ENCODE measurements at places on chromosomes 6 and 20. TPM values are rescaled to one million over a fixed set of nuclear protein-coding genes. Genes with fewer than 3 reads are reported as not detected.

CDS2 gene
- 48.7 TPM for polyA plus RNA-seq

XKR7 gene
- polyA plus RNA-seq: not detected

MRPS18A gene
- polyA plus RNA-seq: 41.0 TPM

RIN2 gene
- polyA plus RNA-seq: 60.8 TPM

NMBR gene
- polyA plus RNA-seq: 0.15 TPM

HAO1 gene
- polyA plus RNA-seq: not detected

CEP250 gene
- 16.8 TPM for polyA plus RNA-seq

DEFB125 gene
- not detected for polyA plus RNA-seq

MMP24 gene
- polyA plus RNA-seq: 0.45 TPM

GJA10 gene
- polyA plus RNA-seq: not detected

GRM1 gene
- 0.01 TPM for polyA plus RNA-seq

SCGN gene
- not detected for polyA plus RNA-seq

THBS2 gene
- 95.8 TPM for polyA plus RNA-seq

FLRT3 gene
- polyA plus RNA-seq: 2.2 TPM

- DNase-seq: no peak
Measured at GRCh38 chr6:106508834-106509233, 120.5 kb downstream of the RTN4IP1 start.

GRCh38 chr6:150969901-150970300, 104.4 kb downstream of the MTHFD1L start:
- DNase-seq: no peak

DNA sequence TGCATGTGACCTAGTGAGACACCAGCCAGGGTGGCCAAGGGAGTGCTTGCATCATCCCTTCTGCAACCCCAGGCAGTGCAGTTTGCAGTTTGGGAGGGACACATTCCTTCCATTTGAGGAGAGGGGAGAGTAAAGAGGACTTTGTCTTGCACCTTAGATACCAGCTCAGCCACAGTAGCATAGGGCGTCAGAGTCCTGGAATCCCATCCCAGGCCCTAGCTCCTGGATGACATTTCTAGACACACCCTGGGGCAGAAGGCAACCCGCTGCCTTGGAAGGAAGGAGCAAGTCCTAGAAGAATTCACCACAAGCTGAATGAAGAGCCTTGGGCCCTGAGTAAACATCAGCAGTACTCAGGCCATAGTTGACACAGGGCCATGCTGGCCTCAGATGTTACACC, 680.4 kb upstream of the IMPG1 start:
- no peak for DNase-seq

GRCh38 chr6:130620338-130620781, 206.8 kb upstream of the SMLR1 start:
- no peak for DNase-seq

- no peak for DNase-seq
Measured at GRCh38 chr6:26109772-26110171, 22.5 kb downstream of the HFE start.

DNA sequence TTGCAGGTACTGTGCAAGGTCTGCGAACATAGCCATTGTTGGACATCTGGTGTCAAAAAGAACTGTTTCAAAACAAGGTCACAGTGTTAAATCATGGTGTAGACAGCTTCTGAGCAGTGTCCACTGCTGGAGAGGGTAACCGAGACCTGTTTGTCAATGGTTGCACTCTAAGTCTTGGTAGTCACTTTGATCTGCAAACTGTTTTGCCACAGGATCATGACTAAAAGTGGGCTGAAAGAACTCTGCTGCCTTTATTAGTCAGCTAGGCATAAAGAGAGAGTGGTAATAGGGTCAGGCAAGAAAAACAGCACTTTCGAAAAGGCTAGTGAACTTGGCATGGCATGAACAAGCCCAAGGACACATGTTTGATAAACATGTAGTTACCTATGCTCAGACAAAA, 552.3 kb upstream of the CITED2 start:
- DNase-seq: no peak

- no peak for DNase-seq
Measured at GRCh38 chr6:133893946-133894345, 5.0 kb downstream of the TCF21 start.

- no peak for DNase-seq
Measured at GRCh38 chr6:82275686-82276085, 28.1 kb upstream of the IBTK start.

DNA sequence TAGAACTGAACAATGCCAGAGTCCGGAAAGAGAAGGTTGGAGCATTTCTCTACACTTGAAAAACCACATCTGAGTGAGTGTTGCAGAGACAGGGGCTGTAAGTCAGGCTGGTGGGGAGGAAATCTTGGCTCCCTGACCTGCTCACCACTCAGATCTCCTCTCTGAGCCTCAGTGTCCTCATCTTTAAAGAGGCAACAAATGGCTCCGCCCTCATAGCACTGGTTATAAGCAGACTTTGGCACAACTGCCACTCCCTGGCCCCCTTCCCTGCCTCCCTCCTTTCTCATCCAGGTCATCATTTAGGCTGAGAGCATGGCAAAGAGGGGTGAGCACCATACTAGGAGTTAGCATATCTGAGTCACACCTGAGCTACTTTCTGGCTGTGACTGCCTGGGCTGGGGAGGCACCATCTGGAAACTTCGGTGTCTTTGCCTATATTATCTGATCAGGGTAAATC, 10.6 kb downstream of the SIRPG start:
- no peak for DNase-seq

DNA sequence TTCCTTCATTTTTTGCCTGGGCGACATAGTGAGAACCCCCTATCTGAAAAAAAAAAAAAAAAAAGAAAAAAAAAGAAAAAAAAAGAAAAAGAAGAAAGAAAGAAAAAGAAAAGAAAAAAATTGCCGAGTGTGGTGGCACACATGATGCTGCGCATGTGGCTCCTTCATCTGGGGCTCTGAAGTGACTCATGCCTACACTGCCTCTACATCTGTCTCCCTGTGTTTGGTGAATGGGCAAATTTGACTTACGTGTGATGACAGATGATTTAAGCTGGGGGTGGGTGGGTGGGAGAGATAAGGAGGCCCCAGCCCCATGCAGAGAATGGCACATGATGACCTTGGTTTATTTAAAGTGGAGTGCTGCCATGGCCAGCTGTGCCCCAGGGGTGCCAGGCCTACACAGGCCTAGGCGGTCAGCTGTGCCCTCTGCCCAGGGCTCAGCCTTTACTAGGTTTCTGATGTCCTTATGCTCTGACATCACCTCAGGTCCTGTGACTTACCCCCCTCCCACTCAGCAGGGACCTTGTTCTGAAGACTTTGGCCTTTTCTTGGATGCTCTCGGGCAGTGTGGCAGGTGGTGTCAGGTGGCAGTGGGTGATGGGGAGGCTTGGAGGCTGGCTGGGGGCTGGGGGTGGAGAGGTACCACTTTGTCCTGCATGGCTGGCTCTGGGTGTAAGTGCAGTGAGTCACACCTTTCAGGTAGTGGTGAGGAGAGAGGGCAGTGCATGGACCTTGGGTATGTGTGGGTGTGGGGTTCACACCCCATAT, 41.1 kb downstream of the VEGFA start:
- DNase-seq: no peak

DNA sequence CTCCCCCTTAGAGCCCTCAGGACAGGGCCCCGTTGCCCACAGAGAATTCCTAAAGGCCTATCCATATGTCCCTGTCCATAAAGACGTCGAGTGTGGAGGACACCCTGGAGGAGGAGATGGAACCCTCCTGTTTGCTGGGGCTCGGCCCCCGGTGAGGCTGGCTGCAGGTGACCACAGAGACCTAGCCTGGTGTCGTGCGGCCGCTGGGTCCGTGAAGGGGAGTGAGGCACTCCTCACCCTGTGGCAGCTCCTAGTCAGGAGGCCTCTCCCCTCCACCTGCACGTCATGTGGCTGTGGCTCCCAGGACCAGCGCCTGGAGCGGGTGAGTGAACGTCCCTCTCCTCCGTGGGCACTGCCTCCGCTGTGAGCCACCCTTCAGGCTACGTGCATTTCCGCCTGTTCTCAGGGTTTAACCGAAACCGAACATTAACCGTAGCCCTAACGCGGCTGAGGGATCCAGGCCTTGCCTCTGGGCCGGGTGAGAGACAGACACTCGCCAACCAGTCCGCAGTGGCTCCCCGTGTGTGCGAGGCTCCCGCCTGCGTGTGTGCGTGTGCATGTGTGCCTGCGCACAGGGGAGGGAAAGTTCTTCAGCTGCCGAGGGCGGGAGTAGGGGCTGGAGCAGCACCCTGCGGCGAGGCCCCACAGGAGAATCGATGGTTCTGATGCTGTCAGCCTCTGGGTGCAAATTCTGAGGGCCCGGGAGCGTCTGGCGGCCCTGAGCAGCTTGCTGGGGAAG, 5.9 kb upstream of the TCEA2 start:
- DNase-seq: no peak

DNA sequence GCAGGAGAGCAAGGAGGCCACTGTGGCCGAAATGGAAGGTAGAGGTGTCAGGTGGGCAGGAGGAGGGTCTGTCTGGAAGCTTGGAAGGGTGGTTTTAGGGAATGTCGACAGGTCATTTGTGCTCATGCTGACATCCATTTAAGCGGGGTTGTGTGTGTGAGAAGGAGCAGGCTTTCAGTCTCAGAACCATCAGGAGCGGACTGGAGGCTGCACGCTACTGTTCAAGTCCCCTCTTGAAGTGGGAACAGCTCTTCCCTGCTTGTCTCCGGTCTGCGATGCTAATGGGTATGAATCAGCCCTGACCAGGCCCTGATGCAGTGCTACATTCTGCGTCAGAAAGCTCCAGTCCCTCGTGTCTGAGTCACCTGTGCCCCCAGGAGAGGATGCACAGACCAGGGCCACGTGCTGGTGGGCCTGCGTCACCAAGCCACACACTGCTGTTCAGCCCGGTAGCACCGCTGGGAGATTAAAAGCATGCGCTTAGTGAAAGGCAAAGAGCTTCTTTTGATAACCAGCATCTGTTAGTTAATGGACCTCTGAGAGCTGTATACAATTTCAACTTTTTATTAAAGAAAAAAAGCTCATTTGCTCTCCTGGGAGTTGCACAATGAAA, 58.0 kb downstream of the APCDD1L start:
- peak; percentile 54 for DNase-seq

DNA sequence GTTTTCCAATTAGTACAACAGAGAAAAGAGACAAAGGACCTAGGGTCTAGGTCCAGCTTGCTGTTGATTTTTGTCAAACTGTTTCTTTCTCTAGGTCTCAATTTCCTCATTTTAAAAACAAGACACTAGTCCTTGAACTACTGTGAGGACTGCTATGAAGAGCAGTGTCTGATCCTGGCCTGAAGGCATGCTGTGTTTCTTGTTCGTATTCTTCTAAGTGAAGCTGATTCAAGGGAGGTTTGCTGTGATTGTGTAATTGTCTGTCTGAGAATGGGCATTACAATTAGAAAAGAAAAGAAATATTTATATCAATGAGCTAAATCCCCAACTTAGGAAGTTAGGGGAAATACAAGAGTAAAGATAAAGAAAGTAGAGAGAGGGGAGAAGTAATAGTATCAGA, 228.2 kb upstream of the SUPT3H start:
- DNase-seq: no peak

DNA sequence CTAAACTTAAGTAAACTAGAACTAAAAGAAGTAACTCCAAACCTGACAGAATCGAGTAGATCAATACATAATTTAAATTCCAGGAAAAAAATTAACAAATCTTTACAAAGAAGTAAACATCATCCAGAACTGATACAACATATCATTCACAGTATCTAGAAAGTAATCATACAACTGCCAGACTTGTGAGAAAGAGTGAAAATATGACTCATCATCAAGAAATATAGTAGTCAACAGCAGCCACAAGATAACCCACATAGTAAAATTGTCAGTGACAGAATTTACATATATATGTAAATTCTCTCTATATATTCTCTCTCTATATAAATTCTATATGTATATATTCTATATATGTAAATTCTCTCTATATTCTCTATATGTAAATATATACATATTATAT, 242.8 kb upstream of the RGS17 start:
- DNase-seq: no peak

- no peak for DNase-seq
Measured at GRCh38 chr6:100184473-100184872, 190.4 kb upstream of the MCHR2 start.

DNA sequence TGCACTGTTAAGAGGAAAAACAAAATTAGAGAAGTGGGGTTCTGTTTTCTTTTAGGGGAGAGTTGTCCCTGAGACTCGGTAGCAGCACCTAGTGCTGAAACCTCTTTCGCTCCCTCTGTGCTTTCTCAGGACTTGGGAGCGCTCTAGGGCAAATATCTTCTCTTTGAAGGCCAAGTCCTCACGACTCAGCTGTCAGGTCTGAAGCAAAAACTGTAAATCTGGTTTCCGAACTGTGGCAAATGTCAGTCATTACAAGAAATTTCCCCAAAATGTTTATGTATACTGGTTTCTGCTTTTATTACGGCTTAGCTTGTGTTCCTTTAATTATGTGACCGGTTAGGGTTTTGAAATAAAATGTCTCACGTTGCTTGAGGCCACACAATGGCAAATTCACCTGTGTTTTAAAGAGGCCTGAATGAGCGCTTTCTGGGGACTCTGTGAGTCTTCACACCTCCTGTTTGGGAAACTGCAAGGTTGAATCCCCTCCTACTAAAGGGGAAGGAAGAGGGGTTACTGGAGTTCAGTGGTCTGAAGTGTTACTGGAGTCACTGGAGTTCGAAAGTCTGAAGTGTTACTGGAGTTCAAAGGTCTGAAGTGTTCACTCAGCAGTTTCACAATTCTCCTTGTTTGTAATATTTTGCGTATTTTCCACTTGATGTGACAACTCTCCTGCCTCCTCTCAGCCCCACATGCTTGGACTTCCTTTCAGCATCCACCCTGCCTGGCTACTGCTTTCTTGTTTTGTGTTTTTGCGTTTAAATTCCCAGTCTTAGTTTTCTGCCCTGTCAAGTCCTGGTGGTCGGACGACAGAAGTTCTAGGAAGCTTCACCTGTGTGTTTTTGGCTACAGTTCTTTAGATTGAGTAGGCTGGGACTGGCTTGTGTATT, 1.6 kb downstream of the SMPDL3A start:
- DNase-seq: no peak

DNA sequence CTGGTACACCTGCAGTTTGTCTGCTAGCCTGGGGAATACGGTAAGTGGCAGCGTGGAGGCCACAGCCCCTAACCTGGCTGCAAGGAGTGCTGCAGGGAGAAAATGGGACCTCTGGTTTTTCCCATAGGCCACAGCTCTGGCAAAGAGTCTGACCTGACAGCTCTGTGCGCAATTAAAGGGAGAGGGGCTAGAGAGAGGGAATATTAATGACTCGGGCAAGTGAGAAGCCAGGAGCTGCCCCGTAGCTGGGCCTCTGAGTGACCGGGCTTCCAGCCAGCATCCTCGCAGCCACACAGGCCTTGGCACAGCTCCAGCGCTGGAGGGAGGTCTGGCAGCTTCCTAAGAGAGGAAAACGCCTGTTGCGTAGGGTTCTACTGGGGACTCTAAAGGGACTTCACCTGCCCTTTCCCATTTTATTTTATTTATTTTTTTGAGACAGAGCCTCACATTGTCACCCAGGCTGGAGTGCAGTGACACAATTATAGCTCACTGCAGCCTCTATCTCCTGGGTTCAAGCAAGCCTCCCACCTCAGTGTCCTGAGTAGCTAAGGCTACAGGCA, 18.2 kb upstream of the OCSTAMP start:
- no peak for DNase-seq

DNA sequence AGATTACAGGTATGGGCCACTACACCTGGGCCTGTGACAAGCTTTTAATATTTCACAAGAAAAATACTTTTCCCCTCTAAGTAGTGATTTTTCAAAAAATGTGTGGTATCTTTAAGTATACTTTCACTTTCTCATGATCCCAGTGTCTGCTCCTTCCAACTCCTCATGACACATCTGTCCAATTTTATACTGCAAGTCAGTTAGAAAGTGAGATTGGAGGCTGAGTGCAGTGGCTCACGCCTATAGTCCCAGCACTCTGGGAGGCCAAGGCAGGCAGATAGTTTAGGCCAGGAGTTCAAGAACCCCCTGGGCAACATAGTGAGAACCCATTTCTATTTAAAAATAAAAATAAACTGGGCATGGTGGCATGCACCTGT, 20.2 kb downstream of the PIM1 start:
- DNase-seq: no peak
